ENCODE measurements at places on chromosomes 3 and 15.

DNA sequence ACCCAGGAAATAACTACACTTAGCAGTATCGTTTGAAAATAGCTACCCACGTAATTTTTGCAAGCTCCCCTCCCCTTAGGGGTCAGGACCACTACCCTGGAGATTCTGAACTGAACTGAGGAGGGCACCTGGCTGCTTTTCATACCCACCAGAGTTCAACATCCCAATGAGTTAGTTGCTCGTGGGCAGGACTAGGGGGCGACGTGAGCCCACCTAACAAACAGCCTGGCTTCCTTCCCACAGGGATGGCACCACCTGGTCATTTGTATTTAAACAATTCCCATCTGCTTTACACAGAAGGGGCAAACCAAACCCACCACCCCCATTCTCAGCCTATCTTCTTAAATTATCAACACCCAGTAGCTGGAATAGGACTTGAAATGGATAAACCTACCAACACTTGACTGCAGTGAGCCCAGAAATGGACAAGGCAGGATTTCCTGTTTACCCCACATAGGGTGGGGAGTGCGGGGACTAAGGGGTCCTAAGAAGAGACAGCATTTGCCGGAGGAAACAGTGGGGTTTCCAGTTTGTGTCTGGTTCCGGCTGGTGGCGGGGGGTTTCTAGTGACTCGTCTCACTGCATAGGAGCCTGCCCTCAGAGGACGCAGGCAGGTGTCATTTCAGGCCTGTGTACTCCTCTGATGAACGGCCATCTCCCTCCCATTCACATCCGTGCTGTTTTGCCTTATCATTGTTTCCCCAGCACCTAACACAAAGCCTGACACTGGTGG lies 11.6 kb upstream of the VGLL4 start:
- DNase-seq, result no peak

DNA sequence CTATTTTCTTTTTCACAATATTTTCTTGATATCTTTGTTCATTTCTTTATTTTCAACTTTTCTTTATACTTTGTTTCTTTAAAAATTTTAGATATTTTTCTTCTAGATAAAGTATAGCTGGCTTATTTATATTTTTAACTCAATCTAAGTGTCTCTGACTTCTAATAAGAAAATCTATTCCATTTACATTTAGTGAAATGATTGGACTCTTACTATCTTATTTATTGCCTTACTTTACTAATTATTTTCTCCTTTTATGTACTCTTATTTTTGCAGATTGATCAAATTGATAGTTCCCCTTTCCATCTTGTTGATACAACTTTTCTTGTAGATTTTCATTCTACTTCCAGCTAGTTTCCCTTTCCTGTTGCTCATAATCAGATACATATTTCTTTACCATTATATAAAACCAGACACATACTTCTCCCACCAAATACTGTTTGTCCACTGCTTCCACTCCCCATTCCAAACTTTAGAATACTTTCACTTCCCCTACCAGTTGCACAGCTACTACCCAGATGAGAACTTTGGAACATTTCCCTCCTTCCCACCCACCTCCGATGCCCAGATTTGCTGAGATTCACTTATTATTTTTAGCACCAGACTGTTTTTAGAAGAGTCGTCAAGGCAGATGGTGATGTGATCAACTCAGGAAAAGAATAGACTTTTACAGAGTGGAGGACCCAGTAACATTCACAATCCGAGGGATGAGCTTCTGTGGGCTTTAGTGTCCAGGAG lies 151.5 kb downstream of the LIPC start:
- no peak for DNase-seq

DNA sequence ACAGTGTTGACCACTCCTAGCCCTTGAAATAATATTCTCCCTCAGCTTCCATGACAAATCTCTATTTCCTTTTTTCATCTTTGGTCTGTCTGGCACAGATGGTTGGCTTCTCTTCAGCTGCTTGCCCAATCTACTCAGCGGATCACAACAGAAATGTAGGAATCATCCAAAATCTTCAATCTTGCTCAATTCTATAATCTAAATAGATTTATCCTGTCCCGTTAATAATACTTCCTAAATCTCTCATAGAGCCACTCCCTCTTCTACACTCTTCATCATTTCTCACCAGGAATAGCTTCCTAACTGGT lies 3.8 kb downstream of the PEAK1 start:
- DNase-seq, result no peak

DNA sequence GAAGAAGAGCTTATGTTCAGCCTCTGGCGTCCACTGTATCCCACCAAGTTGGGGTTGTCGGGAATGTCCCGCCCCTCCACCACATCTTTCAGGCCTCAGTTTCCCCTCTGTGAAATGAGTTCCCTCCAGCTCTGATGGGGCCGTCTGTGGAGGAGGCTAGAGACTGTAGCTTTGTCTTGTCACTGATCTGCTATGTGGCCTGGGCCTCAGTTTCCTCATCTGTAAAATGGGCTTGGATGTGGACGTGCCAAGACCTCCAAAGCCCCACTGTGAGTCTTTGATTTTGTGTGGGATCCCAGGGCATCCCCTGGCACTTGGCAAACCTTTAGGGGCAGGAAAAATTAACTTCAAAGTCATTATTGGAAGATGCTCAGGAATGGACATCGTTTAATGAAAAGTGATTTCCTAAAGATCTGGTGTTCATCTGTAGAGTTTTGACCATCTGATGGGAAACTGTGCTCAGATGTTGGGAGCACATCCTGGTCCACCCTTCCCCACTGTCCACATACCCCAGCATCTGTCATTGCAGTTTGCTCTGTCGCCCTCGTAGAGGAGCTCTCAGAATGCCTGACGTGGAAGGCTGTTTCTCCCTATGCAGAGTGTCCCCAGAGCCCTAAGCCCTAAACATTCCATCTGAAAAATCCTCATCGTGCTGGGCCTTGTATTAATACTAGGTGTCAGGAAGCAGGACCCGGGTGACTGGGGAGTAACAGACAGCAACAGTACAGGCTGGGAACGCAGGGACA lies 28.5 kb downstream of the SLC6A6 start:
- DNase-seq, result no peak

DNA sequence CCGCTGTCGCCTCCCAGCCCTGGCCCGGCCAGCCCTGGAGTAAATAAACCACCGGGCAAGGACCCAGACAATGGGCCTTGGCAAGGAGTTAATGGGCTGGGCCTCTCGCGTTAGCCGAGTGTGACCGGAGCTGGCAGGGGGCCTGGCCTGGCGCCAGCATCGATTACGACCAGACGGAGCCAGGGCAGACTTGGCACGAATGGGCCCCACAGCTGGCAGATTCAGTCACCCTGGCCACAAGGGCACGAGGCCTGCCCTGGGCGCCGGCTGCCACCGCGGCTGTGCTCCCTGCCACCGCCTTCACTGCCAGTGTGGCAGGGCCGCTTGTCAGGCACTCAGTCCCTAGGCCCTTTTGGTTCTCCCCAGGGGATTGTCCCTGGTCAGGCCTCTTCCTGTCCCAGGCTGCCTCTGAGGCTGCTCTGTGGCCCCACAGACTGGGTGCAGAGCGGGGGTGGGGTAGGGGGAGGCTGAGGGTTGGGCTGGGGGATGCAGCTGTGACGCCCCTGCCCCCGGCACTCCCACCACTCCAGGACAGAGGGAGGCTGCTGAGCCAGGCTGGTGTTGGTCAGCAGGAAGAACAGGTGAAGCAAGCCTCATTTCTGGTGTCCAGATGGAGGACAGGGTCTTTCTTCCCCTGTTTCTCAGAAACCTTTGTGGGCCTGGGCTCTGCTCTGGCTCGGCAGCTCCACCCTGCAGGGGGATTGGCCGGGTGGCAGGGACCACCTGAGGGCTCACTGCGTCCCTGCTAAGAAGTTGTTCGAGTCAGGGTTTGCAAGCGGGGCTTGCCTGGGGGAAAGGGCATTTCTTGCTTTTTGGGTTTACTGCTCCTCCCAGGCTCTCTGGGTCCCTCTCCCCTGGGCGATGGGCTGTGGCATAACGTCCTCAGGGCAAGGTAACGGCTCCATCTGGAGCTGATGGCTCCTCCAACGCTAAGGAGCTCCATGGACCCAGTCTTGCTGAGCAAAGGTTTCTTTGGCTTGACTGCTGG lies 30.5 kb upstream of the SRP14 start:
- no peak for DNase-seq

- no peak for DNase-seq
Observed at GRCh38 chr3:45558431-45558830, 36.1 kb upstream of the LIMD1 start.

DNA sequence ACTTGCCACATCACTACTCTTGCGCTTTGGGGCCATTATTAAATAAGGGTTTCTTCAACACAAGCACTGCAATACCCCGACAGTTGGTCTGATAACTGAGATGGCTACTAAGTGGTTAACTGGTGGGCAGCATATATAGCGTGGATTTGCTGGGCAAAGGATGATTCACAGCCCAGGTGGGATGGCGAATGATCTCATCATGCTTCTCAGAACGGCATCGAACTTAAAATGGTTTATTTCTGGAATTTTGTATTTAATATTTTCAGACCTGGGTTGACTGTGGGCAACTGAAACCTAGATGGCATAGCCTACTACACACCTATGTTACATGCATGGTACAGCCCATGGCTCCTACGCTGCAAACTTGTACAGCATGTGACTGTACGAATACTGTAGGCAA lies 26.8 kb upstream of the TKT start:
- no peak for DNase-seq

DNA sequence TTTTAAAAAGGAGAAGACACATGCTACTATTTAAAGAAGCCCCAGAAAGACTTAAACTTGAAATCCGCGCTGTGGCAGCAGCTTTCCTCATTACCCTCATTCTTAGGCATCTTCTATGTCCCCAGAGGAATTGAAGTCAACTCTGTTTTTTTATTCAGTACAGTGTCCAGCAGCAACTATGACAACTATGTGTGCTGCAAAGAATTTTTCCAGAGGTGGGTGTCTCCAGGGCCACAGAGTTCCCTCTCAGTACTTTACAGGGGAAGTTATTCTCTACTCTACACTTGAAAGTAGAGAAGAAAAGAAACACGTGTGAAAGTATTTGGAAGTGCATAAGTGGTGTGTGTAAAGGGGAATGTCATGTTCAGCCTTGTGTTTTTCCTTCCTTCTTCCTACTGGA lies 32.0 kb downstream of the GATM start:
- DNase-seq, result no peak

GRCh38 chr15:91790836-91791235 lies 62.7 kb upstream of the SLCO3A1 start:
- DNase-seq, result no peak

GRCh38 chr3:47413751-47414150 lies 32.9 kb downstream of the PTPN23 start:
- no peak for DNase-seq

DNA sequence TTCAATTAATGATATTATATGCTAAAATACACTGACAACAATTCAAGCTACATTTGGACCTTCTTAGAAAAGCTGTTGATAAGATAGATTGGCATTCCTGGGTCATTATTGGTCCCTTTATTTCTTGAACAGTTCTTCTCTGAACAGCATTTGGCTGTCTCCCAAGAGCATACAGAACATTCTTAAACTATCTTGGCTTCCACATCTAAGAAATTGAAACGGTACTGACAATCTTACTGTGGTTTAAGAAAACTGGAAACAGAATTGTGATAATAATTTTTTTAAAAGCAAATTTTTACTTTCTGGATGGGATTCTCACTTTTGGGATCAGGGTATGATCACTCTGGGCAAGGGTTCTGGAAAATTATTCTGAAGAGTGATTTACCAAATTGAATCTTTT lies 161.7 kb upstream of the ZNF385D start:
- DNase-seq, result no peak

DNA sequence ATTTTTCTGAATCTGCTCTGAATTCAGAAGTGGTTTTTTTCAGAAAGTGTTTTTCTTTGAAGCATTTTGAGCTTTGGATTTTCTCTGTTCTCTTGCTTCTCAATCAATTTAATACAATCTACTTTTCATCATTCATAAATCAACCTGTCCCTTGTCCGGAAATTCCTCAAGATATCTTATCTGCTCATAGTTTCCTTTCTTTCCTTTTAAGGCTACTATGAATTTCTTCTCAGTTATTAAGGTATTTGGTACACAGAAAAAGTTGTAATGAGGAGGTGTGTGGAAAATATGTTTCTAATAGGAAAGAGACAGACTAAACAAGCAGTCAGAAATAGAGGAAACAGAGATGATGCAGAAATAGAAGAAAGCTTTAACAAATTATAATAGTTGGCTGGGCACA lies 14.4 kb downstream of the CGGBP1 start:
- no peak for DNase-seq

DNA sequence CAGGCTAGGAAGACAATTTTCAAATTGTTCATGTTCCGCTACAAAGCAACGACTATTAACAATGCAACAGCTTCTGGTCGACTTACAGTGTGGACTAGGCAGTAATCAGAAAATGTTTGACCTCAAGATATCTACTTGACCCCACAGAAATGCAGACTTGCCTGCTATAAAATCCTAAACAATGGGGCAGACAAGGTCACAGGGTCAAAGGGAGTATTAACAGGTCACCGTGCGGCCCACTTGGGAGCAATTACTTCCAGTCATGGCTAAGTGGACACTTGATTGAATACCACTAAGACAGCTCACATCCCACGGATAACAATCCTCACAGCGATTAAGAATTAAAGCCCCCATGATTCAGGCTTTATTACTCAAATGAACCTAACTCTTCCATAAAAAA lies 58.9 kb downstream of the FOXP1 start:
- no peak for DNase-seq

DNA sequence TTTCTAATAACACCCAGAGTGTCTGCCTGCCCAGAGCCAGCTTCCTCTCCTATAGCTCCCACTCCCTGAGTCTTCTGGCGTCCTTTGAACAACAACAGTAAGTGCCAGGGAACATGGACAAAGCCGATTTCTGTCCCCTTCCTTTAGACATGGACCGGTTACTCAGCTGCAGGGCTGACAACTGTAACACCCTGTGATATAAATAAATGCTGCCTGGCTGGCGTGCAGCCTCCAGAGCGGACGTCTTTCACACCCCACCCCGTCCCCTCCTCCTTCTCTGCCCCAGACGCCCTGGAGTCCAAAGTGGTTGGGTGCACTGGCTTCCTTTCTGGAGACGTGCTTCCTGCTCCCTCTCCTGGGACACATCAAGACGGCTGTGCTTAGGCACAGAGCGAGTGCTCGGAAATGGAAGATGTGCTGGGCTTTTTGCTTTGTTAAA lies 281.9 kb upstream of the LRRFIP2 start:
- DNase-seq, result no peak

DNA sequence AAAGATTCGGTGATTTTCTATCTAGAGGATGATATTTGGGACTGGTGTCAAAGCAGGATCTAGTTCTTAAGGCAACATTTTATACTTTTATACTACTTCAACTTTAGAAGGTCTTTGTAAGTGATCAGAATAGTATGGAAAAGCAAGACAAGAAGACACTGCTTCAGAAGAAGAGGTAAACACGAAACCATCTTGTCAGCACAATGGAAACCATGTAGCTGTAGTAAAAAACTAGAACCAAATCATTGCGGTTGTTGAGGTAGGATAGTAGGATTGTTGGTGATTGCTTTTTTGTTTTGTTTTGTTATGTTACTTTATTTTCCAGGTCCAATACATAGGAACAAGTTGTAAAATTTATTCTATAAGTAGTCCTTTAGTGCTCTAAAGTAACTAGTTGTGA lies 40.0 kb downstream of the SEMA6D start:
- no peak for DNase-seq
